ENCODE measurements at places on chromosomes 1 and 21.

- peak; percentile 58 for DNase-seq
Observed at GRCh38 chr1:223845037-223845809, 524 bp downstream of the TP53BP2 start.

DNA sequence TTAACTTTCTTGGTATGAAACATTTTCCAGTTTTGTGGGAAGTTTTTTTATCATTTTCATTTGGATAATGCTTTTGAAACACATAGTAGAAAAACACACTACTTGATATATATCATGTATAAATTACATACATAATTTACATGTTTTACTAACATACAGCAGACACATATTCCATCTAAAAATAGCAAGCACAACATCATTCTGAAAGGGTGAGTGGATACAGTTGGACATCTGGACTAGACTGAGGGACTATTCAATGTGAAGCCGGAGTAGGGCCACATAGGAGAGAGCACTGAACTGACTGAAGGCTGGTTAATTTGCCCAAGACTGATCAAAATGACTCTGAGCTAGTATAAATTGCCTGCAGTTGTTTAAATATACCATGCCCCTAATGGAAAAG, 11.7 kb downstream of the CDKN2C start:
- DNase-seq, result no peak

GRCh38 chr1:89465201-89465600, 59.4 kb upstream of the LRRC8B start:
- peak; percentile 82 for DNase-seq

GRCh38 chr21:14308234-14308633, 74.7 kb downstream of the HSPA13 start:
- DNase-seq, result no peak

DNA sequence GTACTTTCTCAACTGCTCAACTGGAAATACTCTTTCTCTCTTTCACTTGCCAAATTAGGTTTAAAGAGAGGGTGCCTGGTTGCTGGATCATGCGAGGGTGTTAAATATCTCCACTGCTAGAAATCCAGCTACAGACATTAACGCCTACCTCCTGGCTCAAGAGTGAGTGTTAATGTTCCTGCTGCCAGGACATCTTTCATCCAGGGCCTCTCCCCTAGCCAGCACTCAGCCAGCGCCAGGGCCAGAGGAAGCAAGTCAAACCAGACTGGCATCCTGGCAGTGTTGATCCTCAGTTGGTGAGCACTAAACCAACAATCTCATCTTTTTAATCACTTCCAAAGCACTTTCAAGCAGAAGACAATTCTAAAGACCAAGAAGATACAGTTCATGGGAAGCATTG, 92.9 kb upstream of the BARHL2 start:
- no peak for DNase-seq

DNA sequence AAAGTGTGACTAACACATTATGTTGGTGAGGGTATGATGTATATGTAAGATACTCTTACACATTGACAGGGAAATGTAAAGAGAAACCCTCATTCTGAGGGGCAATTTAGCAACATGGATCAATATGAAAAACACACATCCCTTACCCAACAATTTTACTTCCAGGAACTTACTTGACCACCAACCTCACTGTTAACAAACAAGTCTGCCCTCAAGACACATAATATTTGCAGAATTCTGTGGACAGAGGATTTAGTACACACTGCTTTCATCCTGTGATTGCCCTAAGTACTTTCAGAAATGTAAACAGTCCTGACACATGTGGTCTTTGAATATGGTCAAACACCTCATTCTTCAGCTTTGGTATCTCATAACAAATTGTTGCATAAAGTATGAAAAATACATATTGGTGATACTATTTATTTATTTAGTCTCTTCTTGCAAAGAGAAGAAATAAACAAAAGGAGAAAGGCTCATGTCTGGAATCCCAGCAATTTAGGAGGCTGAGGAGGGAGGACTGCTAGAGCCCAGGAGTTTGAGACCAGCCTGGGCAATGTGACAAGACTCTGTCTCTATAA, 6.9 kb downstream of the USP48 start:
- peak; percentile 36 for DNase-seq

- peak; percentile 73 for DNase-seq
Observed at GRCh38 chr1:19582318-19582717, 61.8 kb upstream of the NBL1 start.

- DNase-seq, result no peak
Observed at GRCh38 chr1:65792669-65793358, at the start of gene PDE4B. Gene PDE4B, plus strand, starts transcription at chr1:65792895.

DNA sequence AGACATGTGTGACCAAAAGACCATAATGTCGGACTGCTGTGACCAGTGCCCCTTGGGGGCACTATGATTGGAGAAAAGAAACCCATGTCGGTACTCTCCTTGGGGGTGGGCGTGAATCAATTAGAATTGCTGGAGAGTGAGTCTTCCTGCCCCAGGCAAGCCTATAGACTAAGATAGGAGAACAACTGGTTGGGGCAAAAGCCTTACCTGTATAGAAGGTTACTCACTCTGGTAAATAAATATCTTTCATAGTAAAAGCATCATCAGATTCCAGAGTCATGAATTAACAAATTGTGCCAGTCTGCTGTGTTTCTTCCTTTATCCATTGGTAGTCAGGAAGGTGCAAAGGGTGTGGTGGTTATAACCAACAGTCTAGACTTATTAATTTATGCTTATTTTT, 2.9 kb upstream of the PTGFRN start:
- DNase-seq, result no peak

DNA sequence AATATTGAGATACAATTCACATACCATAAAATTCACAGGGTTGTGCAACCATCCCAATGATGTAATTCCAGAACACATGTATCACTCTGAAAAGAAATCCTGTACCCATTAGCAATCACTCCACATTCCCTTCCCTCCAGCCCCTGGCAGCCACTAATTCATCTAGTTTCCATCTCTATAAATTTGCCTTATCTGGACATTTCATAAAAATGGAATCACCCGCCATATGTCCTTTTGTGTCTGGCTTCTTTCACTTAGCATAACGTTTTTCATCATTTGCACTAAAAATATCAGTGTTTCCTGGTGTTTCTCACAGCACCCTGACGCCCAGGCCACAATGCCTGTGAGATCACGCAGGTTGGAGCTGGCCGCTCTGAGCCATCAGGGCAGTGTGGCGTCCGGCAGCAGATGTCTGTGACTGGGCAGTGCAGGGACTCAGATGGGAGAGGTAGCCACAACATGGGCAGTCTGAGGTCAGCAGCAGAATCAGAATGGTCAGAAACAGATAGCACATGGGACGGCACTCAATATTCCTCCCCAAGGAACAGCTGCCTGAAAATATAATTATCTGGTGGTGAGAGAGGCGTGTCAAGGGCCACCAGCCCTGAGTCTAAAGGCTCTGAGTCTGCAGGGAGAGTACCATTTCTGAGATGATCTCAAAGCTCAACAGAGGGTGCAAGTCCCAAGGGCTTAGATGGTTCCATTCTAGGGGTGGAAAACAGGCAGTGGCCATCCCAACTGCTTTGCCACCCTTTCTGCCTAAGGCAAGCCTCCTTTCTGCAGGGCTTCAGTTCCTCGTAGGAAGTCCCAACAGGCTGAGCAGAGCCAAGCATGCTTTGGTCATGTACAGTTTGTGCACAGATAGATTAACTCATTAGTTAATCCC, 129.4 kb upstream of the EDN2 start:
- no peak for DNase-seq

DNA sequence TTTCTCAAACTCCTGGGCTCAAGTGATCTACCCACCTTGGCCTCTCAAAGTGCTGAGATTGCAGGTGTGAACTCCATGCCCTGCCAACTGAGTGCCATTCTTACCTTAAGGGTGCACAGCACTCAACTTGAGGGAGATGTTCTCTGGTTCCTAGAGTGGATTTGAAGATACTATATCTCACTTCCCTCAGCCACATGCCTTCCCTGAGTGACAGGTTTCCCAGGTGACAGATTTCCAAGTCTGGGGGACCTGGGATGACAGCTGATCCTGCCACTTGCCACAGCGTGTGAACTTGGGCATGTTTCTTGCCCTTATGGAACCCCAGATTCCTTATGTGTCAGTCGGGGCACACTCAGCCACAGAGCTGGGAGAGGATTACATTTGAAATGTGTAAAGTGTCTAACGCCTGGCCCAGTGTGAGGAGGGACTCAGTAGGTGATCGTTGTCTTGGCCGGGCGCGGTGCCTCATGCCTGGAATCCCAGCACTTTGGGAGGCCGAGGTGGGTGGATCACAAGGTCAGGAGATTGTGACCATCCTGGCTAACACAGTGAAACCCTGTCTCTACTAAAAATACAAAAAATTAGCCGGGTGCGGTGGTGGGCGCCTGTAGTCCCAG, 29.6 kb upstream of the BTG2 start:
- no peak for DNase-seq

GRCh38 chr1:41743366-41743765, 175.4 kb downstream of the HIVEP3 start:
- DNase-seq, result no peak

- DNase-seq, result peak; percentile 40
Observed at GRCh38 chr1:15627343-15627988, 10.2 kb downstream of the DDI2 start.

DNA sequence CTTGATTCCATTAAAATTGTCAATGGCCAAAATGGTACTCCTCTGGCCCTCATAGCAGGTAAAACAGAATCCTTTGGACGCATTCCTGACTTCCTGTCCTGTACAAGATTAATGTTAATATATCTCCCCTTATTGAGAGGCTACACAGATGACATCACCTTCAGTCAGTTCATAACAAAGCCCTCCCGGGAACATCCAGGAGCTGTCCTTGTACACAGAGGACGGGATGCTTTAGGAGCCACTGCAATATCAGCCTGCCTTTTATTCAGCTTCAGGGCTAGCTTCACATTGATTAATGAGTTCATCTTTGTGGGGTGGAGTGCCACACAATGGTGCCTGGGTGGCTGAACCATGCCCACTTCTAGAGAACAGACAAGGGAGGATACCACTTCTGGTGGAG, 235.1 kb downstream of the NRIP1 start:
- DNase-seq, result no peak

DNA sequence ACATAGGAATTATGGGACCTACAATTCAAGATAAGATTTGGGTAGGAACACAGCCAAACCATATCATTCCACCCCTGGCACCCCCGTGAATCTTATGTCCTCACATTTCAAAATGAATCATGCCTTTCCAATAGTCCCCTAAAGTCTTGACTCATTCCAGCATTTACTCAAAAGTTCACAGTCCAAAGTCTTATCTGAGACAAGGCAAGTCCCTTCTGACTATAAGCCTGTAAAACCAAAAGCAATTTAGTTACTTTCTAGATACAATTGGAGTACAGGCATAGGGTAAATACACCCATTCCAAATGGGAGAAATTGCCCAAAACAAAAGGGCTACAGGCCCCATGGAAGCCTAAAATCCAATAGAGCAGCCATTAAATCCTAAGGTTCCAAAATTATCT, 138.9 kb downstream of the PLPPR5 start:
- no peak for DNase-seq

DNA sequence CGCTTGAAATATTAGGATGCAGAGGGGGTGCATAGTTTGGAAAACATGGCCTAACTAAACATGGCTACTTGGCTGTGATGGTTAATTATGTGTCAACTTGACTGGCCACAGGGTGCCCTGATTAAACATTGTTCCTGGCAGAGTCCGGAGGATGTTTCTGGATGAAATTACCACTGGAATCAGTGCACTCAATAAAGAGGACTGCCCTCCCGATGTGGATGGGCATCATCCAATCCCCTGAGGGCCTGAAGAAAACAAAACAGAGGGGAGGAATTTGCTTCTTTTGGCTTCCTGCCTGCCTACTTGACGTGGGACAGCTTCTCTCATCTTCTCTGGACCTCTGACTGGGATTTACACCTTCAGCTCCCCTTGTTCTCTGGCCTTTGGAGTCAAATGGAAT, 79.1 kb upstream of the KCNE2 start:
- no peak for DNase-seq

DNA sequence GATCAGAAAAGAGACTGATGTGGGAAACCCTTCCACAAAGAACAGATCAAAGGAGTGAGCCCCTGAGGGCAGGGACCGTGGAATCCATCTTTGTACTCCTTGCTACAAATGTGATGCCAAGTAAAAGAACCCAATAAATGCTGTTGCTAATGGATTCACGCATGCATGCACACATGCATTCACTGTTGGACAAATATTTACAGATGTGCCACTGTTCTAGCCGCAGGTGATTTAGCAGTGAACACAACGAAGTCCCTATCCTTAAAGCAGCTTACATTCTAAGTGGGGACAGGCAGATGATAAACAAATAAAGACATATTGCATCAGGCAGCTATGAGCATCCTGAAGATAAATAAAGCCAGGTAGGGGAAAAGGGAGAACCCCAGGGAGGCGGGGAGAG, 67.8 kb downstream of the ITPKB start:
- no peak for DNase-seq

DNA sequence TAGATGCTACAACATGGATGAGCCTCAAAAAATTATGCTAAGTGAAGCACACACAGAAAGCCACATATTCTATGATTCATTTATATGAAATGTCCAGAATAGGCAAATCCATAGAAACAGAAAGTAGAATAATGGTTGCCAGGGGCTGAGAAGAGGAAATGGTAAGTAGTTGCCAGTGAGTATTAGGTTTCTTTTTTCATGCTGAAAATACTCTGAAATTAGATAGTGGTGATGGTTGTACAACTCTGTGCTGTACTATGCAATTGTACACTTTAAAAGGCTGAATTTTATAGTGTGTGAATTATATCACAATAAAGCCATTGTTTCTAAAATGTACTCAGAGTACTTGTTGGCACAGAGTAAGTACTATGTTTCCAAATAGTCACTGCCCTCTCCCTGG, 15.5 kb upstream of the GFI1 start:
- no peak for DNase-seq

DNA sequence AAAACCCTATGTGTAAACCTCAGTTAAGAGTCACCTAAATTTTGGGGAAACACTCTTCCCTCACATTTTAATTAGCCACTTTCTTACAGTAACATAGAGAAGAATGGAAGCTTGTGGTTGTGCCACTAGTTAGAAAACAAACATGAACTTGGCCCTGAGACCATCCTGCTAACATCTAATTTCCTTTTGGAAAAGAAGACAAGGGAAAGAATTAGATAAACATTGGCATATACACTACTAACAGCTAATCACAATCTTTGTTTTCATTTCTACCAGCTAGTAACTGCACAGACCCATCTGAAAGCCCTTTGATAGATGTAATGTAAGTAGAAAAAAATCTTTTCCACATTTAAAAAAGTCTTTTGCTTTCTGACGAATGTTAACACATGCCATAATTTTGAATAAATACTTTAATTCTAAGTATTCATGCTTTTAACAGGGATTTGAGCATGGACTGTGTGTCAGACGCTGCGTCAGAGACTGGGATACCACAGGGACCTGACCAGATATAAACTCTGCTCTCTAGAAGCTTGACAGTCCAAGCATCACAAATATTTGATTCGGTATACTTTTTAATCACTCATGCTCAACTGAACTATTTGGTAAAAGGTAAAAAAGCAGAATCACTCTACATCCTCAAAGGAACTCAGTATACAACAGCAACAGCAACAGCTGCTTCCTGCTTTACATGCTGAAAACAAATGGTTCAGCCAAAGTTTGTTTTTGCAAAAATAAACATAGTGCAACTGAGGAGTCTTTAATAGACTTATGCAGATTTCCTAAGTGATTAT, 30.2 kb downstream of the DPH5 start:
- DNase-seq, result no peak

- no peak for DNase-seq
Observed at GRCh38 chr1:232274236-232274855, 355.6 kb downstream of the SIPA1L2 start.
